ENCODE measurements at places on chromosomes 6 and 20. TPM values are rescaled to one million over a fixed set of nuclear protein-coding genes. Genes with fewer than 3 reads are reported as not detected.

The MRAP2 gene
- not detected for total RNA-seq

DNA sequence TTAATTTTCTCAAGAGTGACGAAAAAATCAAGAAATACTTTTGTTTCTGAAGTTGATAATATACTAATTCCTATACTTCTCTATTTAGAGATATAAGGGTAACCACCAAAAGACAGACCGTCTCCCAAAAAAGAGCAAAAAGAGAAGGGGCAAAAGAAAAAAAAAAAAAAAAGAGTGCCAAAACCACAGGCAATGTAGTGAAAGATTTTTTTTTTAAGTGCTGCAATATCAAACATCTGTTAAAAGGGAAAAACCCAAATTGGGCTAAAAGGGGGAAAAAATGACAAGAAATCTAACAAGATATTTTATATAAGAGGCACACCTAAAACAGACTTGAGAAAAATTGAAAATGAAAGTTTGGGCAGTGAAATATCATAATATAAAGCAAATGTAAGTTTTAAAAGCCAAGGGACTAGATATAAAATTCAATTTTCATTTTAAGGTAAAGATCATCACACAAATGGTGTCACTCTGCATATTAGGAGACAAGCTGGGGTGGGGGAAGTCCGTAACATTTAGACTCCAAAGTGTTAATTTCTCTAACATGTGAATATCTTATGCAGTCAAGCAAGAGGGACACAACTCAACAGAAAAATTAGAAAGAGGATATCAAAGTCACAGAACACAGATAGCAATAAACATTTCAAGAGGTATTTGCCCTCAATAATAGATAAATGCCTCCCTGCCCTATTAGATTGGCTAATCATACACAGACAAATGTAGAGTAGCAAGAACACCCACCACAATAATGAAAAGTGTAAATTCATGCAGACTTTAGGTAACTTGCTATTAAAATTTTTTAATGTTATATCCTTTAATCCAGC is 9.1 kb downstream of the C6orf52 start:
- DNase-seq = no peak

DNA sequence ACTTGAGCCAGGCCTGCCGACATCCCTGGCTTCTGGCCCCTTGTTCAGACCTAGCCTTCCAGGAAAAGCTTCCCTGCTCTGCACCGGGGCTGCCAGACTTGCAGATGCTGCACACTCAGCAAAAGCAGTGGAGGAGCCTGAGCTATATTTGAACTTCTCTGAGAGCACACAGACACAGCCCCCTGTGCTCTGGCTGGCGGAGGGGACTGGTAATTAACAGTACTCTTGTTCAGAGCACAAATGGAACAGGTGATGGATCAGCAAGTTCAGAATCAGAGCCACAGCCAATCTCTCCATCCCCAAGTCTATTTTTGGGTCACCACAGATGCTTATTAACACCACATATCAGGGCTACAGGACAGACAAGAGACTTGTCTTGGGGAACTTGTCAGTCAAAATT is 27.6 kb upstream of the RIMS4 start:
- DNase-seq = no peak

DNA sequence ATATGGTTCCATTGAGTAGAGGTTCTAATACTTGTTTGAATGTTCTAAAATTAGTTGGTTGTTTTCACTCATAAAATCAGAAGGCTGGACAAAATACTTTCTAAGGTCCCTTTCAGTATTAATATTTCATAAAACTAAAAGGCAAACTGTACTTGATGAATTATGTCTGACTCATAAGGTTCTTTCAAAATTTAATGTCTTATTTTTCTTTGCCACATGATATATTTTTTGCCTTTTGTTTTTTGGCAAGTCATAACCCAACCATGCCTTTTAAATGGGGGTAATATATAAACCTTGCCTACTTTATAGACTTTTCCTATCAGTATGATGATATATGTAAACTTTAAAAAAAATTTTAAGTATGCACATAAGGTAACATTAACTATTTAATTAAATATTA is 244.7 kb downstream of the PTPRK start:
- DNase-seq = no peak

The METTL24 gene
- not detected for total RNA-seq

- DNase-seq = peak; percentile 13
Observed at GRCh38 chr6:110484321-110484720, 7.9 kb upstream of the SLC22A16 start.

The MOG gene
- not detected for total RNA-seq

DNA sequence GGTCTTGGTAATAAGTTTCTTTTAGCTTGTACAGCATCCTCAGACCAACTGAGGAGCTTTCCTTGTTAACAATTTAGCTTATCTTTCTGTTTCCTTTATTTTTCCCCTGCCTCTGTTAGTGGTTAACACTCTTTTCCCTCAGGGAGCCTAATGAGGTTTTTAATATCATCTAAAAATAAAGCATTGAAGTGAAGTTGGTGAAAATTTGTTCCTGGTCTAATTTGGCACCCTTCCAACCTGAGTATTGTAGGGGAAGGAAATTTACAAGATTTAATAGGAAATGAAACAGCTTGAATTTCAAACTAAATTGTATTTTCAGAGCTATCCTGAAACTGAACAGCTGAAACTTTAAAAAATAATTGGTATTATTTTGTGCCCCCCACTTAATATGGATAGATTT is 28.1 kb upstream of the VAPB start:
- DNase-seq = no peak

DNA sequence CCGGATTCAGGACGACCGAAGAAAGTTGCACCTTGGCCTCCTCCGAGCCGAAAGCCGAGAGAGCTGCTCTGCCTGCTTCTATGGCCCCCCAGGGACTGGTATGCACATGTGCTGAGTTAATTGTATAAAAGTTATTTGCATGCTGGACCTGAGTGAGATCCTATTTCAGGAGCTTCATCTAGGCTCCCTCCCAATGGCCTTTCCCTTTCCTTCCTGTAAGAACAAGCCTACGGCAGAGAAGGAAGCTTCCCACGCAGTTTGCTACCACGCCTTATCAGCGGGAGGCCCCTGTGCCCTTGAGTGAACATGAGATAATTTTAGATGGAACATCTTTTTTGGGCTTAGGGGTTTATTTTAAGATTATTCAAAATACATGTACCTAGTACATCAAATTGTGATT is 65.9 kb downstream of the RIN2 start:
- no peak for DNase-seq

- DNase-seq = no peak
Observed at GRCh38 chr6:71982389-71982788, 96.0 kb downstream of the RIMS1 start.

DNA sequence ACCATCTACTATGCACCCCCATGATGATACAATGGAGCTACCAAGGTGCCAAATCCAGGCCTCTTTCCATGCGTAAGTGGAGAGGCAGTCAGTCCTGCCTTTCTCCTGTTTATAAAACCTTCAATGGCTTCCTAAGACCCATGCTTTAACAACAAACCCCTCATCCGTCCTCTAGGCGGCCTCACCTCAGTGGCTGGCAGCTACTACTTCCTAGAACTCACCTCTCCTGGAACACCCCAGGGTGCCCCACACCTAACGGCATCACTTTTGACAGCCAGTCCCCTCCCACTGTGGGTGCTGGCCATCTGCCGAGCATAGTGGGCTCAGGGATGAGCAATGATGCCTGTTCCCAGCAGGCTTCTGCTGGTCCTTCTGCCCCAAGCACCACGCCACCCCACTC is 80.0 kb upstream of the TAB2 start:
- no peak for DNase-seq

DNA sequence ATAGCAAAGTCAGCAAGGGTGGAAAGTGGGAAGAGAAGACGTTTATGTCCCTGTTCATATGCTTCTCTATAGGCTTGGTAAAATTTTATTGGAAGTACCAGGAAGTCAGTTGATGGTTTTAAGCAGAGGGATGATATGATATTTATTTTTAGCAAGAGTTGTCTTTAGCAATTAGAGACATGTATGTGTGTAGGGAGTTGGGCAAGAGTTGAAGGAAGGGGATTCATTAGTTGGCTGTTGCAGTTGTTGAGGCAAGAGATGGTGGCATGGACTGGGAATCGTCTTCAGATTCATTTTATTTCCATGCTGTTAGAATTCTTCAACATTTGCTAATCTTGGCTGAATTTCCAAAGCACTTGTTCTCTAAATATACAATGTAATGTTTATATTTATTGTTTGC is 85.6 kb downstream of the QKI start:
- no peak for DNase-seq

- no peak for DNase-seq
Observed at GRCh38 chr20:43948455-43948854, 33.8 kb downstream of the TOX2 start.

GRCh38 chr6:49531774-49532569 is 18.5 kb upstream of the C6orf141 start:
- peak; percentile 72 for DNase-seq

The SLC2A4RG gene
- 35.1 TPM for total RNA-seq

DNA sequence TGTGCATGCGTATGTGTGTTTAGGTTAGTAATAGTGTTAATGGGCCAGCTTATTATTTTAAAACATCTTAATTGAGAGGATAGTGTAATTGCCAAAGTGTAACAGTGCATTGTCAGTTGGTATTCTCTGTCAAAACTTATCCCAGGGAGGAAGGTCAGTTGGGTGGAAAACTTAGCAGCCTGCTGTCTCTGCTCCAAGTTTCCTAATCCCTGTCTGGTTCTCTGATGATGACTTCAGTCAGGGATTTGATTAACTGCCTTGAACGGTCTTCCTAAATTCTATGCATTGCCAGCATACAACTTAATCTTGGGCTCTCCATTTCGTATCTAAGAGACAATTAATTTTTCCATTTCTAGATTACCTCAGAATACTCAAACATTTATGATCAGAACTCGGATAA is 51.1 kb downstream of the L3MBTL3 start:
- no peak for DNase-seq

Measured in fibroblast of villous mesenchyme (primary cell).